ENCODE measurements at places on chromosomes 16 and 17.

DNA sequence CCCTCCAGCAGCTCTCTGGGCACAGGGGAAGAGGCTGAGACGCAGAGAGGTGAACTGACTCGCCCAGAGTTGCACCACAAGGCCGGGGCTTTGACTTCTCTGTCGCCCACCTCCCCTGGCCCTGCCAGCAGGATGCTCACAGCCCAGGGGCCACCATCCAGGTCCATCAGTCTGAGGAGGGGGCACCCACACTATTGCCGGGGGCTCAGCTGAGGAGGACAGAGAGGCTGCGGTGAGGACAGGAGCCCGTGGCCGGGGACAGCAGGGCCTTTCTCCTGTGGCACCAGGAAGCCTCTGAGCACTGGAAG lies 32.6 kb downstream of the KDM8 start:
- no peak for ATAC-seq

DNA sequence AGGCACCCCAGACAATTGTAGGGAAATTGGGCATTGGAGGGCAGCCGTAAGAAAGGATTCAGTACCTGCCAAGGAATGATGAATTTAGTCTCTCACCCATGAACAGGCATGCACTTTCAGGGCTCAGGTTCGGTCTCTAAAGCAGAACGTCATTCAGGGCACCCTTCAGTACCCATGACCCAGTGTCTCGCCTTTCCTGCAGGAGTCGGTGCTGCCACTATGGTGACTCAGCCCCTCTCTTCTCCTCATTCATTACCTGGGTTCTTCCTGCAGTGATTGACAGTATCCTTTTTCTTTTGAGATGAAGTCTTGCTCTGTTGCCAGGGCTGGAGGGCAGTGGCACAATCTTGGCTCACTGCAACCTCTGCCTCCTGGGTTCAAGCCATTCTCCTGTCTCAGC lies 8.4 kb downstream of the SOST start:
- no peak for ATAC-seq

DNA sequence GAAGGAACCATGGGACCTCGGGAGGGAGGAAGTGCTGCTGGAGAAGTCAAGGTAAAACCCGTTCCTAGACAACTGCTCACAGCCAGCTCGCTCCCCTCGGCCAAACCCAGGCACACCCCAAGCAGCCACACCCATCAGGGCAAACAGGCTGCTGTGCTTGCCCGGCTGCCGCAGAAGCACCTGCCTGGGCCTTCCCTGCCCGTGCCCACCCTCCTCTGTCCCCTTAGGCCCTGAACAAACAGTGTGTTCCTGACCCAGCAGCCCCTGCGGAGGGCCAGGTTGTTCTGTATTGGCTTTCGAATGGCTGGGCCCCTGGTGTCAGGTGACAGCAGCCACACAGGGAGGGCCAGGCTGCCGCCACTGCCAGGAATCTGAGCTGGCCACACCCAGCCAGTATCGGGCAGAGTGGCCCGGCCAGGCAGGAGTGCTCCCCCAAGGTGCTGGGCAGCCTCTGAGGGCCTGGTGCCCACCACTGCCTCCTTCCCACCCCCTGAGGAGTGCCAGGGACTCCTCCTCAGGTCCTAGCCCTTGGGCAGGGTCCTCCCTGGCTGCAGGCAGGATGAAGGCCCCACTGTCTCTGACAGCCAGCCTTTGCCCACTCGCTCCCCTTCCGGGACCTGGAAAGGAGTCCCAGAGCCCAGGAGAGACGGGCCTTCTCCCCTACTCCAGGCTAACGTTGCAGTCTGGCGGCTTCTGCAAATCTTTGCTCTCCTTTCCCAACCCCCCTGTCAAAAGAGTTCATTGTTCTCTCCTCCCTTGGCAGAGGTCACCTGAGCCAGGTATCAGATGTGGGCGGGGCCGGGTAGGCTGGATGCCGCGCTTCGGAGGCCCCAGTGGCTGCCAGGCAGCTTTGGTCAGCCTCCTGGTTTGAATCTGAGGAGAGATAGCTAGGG lies 24.0 kb downstream of the LLGL2 start:
- peak; percentile 16 for ATAC-seq

- ATAC-seq, result no peak
These were observed 11.1 kb downstream of the ZNF768 start for GRCh38 chr16:30515275-30515674.

DNA sequence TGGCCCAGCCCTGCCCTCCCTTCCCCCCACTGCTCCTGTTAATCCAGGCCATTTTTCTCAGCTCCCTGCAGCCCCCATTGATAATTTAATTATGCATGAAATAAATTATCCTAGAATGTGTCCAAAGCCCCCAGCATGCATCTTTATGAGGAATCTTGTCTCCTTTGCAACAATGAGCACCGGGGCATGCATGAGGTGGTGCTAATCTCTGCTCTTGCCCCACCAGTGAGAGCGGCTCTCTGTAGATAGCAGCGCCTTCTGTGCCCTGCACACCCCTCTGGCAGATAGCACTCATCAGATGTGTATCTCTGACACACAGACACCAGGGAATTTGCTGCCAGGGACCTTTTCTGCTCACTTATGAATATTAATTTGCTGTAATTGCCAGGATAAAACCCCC lies 140.2 kb upstream of the CDC42EP4 start:
- no peak for ATAC-seq

DNA sequence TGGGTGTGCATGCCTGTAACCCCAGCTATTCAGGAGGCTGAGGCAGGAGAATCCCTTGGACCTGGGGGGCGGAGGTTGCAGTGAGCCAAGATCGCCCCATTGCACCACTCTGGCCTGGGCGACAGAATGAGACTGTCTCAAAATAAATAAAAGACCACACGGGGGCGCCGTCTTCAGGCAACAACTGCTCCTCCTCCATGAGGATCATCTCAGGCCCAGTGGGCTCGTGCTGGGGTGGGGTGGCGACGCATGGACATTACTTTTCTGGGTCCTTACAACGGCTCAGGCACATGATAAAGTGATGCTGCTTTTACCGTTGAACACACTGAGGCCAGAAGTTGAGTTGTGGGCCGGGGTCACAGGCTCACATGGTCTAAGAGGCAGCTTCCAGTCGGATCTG lies 56.2 kb downstream of the PRMT7 start:
- ATAC-seq, result no peak

GRCh38 chr16:68298907-68299561 lies 11.7 kb downstream of the SLC7A6OS start:
- ATAC-seq, result no peak

GRCh38 chr16:73616166-73616753 lies 568.3 kb upstream of the ZFHX3 start:
- ATAC-seq, result no peak

DNA sequence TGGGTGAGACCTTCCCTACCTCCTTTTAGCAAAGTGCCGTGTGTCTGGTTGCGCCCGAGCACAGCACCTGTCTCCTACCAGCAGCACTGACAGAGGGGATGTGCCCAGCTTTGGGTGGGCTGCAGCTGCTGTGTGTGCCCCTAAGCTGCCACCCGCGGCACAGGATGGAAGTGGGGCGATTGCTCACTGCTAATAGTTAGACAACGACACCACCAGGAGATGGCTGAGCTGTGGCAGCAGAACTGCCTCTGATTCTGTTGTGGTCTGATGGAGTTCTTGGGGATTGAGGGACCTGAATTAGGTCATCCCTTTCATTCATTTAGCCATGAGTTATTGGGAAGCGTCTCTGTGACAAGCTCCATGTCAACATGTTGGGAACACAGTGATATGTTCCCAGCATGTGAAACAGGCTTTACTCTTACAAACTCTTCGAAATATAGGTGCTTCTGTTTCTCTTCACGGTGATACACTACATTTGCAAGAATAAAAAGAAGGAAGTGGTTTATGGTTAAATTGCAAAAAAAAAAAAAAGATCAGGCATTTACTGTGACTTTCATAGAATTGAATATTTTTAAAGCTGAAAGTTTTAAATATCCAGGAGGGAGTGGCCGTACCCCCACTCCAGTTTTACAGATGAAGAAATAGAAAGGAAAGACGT lies 184.4 kb downstream of the MAF start:
- ATAC-seq, result no peak

DNA sequence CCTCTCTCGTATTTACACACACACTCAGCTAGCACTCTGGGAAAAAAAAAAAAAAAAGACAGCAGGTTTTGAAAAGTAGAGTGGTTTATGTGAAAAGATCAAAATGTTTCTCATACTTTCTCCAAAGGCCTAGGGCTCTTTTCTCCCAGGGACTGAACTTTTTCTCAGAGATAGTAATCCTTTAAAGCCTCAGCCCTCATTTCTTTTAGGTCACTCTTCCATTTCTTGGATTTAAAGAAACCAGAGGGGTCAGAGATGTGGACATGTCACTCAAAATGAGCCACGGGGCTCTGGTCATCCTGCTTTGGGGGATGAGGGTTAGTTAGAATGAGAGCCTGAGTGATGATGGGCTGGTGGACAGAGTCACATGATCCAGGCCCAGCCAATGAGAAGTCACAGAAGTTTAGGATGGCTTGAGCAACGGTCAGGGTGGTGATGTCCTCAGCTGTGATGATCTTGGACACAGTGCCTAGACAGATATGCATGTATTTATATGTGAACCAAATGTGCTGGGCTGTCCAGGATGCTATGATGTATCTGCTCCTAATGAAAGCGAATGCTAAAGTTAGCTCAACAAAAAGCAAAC lies 33.7 kb upstream of the AXIN2 start:
- ATAC-seq, result no peak

- ATAC-seq, result peak; percentile 36
These were observed 10.8 kb downstream of the KCTD5 start for GRCh38 chr16:2692948-2693651.

GRCh38 chr16:69328854-69329316 lies 1.5 kb downstream of the PDF start:
- ATAC-seq, result no peak

DNA sequence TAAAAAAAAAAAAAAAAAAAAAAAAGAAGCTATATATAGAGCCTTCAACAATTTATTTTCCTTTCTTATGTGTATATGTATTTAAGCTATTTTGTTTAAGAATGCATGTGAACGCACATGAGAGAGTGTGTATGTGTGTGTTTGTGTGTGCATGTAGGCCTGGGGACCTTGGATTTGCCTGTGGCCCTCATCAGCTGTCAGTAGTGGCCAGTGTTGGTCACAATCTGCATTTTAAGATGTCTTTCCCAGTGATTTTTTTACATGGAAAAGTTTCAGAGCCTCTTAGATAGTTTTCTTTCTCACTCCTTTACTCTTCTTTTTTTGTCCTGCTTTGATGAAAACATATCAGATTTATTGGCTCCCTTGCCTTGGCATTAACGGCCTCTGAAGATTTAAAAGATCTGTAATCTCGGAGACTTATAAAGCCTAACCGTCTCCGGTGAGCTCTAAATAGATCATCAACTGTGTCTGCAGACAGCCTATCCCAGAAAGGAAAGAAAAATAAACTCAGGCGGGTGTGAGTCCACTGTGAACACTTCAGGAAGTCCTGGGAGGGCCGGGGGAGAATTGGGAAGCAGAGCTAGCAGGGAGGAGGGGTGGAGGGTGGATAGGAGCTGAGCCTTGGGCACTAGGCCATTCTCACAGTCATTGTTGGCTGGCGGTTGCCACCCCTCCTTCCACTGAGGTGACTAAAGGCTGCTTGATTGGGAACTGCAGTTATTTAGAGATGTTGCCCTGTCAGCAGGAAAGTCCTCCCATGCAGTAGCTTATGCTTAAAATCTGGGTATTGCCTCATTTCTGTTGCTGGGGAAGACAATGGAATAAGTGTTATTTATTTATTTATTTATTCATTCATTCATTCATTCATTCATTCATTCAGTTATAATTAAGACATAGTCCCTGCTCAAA lies 86.8 kb downstream of the WWP2 start:
- ATAC-seq, result no peak

- ATAC-seq, result no peak
These were observed 19.1 kb downstream of the CDIPT start for GRCh38 chr16:29843931-29844330.

DNA sequence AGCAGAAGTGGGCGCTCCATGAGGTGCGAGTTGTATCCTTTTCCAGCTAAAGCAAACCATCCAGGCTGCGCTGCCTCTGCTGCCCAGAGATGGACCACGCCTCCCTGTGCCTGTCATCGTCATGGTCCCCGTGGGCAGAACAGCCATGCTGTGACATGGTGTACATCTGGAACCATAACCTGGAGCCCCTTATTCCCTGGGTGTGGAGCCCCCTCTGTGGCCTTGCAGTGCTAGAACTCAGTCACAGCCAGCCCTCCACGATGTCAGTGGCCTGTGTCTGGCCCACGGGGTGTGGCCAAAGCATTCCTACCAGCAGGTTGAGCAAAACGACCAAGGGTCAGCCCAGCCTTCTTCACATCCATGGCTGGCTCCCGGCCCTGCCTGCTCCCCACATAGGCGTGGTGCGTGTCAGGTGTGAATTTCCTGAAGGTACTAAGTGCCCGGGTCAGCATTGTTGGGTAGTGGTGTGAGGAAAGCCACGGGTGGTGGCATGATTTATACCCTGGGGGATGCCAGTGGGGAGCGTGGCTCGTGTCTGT lies 22.7 kb upstream of the JPT2 start:
- no peak for ATAC-seq

GRCh38 chr16:75116081-75116910 lies at the start of gene LDHD:
LDHD (minus strand) TSS chr16:75116780; CDS start chr16:75116720, 60 bp downstream.
- ATAC-seq, result no peak

DNA sequence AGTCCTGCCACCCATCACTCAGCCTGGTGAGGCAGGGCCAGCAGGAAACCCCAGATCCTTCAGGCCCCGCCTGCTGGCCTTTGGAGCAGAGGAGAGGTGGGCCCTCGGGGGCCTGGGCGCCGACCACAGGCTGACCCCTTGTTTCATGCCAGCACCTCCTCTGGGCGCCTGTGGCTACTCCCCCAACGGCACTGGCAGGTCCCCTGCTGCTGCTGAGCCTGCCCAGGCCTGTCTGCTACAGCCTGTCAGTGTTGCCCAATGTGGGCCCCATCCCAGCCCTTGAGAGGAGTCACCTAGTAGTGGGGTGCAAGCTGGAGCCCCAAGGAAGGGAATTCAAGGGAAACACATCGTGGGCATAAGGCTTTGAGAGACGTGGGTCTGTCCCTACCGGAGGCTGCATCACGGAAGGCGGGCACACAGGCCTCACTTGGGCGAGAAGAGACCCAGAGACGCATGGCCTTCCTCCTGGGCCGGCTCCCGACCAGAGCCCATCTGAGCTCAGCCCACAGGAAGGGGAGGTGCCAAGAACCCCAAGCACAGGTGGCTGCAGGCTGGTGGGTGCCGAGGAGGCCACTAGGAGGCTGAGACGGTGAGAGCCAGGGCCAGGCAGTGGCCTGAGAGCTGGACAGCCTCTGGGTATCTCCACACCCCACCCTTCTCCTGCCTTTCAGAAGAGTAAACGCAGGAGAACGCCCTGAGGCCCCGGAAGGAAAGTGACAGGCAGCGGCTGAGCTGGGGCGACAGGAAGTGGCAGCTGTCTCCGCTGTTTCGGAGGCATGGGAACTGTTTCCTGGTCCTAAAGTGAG lies 8.0 kb upstream of the FASN start:
- ATAC-seq, result peak; percentile 92

DNA sequence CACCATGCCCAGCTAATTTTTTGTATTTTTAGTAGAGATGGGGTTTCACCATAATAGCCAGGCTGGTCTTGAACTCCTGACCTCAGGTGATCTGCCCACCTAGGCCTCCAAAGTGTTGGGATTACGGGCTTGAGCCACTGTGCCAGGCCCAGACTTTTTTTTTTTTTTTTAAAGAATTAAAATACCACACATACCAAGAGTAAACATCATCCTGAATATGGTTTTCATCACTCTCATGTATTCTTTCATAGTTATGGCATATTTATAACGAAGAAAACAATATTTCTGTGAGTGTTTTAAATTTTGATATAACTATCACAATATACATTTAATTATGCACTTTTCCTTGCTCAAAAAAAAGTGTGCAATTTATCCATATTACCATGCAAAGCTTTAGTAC lies 48.2 kb downstream of the MARVELD3 start:
- no peak for ATAC-seq
